ENCODE measurements at places on chromosomes 12 and 14. TPM values are rescaled to one million over a fixed set of nuclear protein-coding genes. Genes with fewer than 3 reads are reported as not detected.

KRT6B gene
- not detected for total RNA-seq

ADCY6 gene
- 37.0 TPM for total RNA-seq

DAO gene
- total RNA-seq: not detected

KLRC2 gene
- total RNA-seq: 0.71 TPM

GLRX5 gene
- total RNA-seq: 35.6 TPM

TMEM233 gene
- total RNA-seq: 0.80 TPM

KDM5A gene
- 101 TPM for total RNA-seq

TCL1A gene
- total RNA-seq: 5.0 TPM

PRIMA1 gene
- total RNA-seq: 0.40 TPM

METAP2 gene
- total RNA-seq: 60.4 TPM

CLEC6A gene
- 0.31 TPM for total RNA-seq

SCN8A gene
- total RNA-seq: 0.77 TPM

EMP1 gene
- total RNA-seq: 67.5 TPM

CCDC38 gene
- total RNA-seq: not detected

BORCS5 gene
- total RNA-seq: 26.8 TPM

CLEC1A gene
- total RNA-seq: 18.7 TPM

GRCh38 chr14:101435546-101435945, 125.7 kb upstream of the DIO3 start:
- H3K27me3 ChIP-seq: no peaks in the 10 kb centered on the region
- no peak overlapping the region for H3K4me3 ChIP-seq
- DNase-seq: no peak

GRCh38 chr14:58299401-58300330, 1.3 kb downstream of the ARID4A start:
- peak overlapping the region; percentile 95 for H3K27ac ChIP-seq
- H3K4me3 ChIP-seq: peak overlapping the region; percentile 99
- DNase-seq: peak; percentile 51
- H3K27me3 ChIP-seq: no peaks in the 10 kb centered on the region

DNA sequence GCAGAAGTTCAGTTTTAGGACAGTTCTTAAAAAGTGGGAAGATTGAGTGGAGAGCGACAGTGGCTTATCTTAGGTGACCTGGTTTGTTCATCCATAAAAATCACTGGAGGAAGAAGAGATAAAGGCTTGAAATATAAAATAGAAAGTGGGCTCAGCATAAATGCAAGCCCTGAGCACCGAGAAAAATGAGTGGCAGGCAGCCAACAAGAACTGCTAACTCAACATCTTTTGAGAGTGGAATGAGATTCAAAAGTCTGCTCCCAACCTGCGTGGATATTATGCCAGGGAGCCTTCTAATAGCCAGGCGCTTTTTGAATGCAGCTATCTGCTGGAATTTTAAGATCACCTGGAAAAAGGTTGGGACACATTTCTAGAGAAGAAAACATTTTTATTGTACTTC, 666.5 kb downstream of the FLRT2 start:
- H3K36me3 ChIP-seq: no peaks in the 10 kb centered on the region
- DNase-seq: peak; percentile 58
- no peaks in the 10 kb centered on the region for H3K4me1 ChIP-seq

- DNase-seq: no peak
- H3K36me3 ChIP-seq: no peaks in the 10 kb centered on the region
- H3K27ac ChIP-seq: no peak overlapping the region
- H3K4me1 ChIP-seq: peaks cover 9% of the 10 kb centered on the region
- no peak overlapping the region for H3K4me3 ChIP-seq
These were observed 6.7 kb downstream of the CCDC88C start for GRCh38 chr14:91410771-91411536.

- no peaks in the 10 kb centered on the region for H3K4me1 ChIP-seq
- no peaks in the 10 kb centered on the region for H3K27me3 ChIP-seq
- no peak overlapping the region for H3K4me3 ChIP-seq
- peak; percentile 34 for DNase-seq
- no peak overlapping the region for H3K27ac ChIP-seq
These were observed 40.2 kb upstream of the OTOGL start for GRCh38 chr12:80059102-80059501.

DNA sequence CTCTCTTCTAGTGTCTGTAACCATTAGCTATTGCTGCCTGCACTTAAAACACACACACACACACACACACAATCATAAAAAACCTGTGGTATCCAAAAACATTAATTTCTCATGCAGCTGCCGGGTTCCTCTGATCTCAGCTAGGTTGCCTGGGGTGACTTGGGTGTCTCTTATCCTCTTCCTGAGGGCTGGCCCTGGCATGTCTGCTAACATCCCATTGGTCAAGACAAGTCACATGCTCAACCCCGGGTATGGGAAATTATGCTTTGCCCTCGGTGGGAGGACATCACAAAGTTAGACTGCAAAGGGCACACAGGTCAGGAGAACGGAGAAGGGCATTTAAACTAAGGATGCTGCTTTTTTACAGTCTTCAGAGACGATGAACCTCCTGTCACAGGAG, 55.7 kb downstream of the TRPV4 start:
- no peak overlapping the region for H3K4me3 ChIP-seq
- H3K27me3 ChIP-seq: no peaks in the 10 kb centered on the region
- H3K27ac ChIP-seq: no peak overlapping the region
- H3K4me1 ChIP-seq: no peaks in the 10 kb centered on the region
- DNase-seq: no peak

- no peaks in the 10 kb centered on the region for H3K27me3 ChIP-seq
- H3K36me3 ChIP-seq: no peaks in the 10 kb centered on the region
- no peak overlapping the region for H3K27ac ChIP-seq
These were observed 143.0 kb upstream of the DDHD1 start for GRCh38 chr14:53295985-53296582.

- H3K27ac ChIP-seq: no peak overlapping the region
- no peaks in the 10 kb centered on the region for H3K27me3 ChIP-seq
- no peak overlapping the region for H3K4me3 ChIP-seq
These were observed 409.2 kb downstream of the IPO8 start for GRCh38 chr12:30286345-30286926.

DNA sequence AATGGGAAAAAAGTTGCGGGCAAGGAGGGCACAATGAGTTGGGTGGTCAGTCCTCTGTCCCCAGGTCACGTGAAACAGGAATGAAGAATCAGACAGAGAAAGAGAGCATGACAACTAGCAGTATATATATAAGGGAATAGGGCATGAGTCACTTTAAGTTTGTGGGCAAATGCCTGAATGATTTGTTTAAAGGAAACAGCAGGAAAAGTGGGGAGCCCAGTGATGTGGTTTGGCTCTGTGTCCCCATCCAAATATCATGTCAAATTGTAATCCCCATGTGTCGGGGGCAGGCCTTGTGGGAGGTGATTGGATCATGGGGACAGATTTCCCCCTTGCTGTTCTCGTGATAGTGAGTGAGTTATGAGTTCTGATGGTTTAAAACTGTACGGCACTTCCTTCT, 195.3 kb upstream of the IGF1 start:
- H3K4me3 ChIP-seq: no peak overlapping the region
- H3K4me1 ChIP-seq: no peaks in the 10 kb centered on the region
- H3K36me3 ChIP-seq: no peaks in the 10 kb centered on the region

DNA sequence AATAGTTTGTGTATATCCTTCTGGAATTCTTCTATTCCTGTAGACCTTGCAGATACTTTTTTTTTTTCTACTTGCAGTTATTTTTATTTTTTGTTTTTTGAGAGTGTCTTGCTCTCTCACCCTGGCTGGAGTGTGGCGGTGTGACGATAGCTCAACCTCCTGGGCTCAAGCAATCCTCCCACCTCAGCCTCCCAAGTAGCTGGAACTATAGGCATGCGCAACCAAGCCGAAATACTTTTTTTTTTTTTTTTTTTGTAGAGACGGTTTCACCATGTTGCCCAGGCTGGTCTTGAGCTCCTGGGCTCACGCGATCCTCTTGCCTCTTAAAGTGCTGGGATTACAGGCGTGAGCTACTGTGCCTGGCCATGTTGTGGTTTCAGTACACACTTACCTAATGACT, 10.0 kb downstream of the TULP3 start:
- no peak for DNase-seq
- H3K27me3 ChIP-seq: no peaks in the 10 kb centered on the region
- H3K27ac ChIP-seq: no peak overlapping the region
- no peak overlapping the region for H3K4me3 ChIP-seq
- peaks cover 5% of the 10 kb centered on the region for H3K4me1 ChIP-seq
- no peaks in the 10 kb centered on the region for H3K36me3 ChIP-seq

DNA sequence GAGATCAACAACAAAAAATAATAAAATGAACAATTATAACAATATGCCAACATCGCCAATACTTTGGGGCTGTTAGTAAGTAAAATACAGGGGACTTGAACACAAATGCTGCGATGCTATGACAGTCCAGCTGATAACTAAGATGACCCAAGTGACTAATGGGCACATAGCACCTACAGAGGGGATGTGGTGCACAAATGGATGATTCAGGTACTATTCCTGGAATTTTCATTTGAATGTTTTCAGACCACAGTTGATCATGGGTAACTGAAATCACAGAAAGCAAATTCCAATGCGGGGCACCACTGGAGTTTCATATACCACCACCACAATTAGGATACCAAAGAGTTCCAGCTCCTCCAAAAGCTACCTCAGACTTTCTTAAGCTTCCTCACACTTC, 82.9 kb downstream of the RCOR1 start:
- no peak overlapping the region for H3K4me3 ChIP-seq
- no peaks in the 10 kb centered on the region for H3K36me3 ChIP-seq
- DNase-seq: no peak

GRCh38 chr12:2172491-2173214, 119.9 kb downstream of the CACNA1C start:
- H3K4me3 ChIP-seq: no peak overlapping the region
- peak; percentile 34 for DNase-seq
- peaks cover 3% of the 10 kb centered on the region for H3K27me3 ChIP-seq
- no peak overlapping the region for H3K27ac ChIP-seq
- peaks cover 15% of the 10 kb centered on the region for H3K4me1 ChIP-seq
- no peaks in the 10 kb centered on the region for H3K36me3 ChIP-seq

- DNase-seq: peak; percentile 57
- peak overlapping the region; percentile 55 for H3K27ac ChIP-seq
- H3K4me1 ChIP-seq: no peaks in the 10 kb centered on the region
- H3K27me3 ChIP-seq: no peaks in the 10 kb centered on the region
- no peak overlapping the region for H3K4me3 ChIP-seq
These were observed 670.3 kb upstream of the TBX3 start for GRCh38 chr12:115354007-115354890.

GRCh38 chr14:62247266-62247665, 485.0 kb downstream of the SNAPC1 start:
- H3K36me3 ChIP-seq: no peaks in the 10 kb centered on the region
- no peak for DNase-seq

- no peaks in the 10 kb centered on the region for H3K4me1 ChIP-seq
- H3K27ac ChIP-seq: no peak overlapping the region
- H3K4me3 ChIP-seq: no peak overlapping the region
These were observed 11.0 kb downstream of the MYRFL start for GRCh38 chr12:69836015-69836414.

DNA sequence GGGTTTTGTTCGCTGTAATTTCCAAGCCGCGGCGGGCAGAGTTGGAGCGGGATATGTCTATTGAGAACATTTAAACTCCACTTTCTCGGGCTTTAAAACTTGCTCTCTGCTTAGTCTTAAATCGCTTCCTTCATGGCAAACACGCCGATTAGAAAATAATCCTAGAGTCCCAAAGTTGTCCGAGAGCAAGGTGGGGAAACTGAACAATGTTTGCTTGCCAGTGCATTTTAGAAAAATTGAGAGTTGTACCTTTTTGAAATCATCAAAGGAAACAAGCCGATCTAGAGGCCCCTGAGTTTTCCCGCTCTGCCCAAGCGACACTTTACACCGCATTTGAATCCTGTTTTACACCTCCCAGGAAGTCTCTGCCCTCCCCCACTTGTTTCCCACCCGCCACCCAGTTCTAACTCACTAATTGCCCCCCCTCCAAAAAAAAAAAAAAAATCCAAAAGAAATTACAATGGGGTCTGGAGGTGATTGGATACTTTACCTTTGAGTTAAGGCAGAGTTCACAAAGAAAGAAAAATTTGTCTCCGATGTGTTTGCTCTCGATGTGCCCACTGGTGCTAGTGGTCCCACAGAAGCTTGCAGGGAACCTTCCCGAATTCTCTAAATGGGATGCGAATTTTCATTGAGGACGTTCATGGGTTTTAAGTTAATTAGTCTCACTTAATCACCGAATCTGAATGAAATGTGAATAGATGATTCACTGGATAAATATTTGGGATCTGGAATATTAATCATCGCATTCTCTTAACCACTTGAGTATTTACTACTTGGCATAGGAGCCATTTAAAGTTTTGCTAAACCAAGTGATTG, 2.3 kb downstream of the HMGA2 start:
- H3K4me1 ChIP-seq: peaks cover 15% of the 10 kb centered on the region
- no peaks in the 10 kb centered on the region for H3K36me3 ChIP-seq
- H3K27me3 ChIP-seq: no peaks in the 10 kb centered on the region
- no peak overlapping the region for H3K27ac ChIP-seq
- peak; percentile 37 for DNase-seq
- H3K4me3 ChIP-seq: no peak overlapping the region

DNA sequence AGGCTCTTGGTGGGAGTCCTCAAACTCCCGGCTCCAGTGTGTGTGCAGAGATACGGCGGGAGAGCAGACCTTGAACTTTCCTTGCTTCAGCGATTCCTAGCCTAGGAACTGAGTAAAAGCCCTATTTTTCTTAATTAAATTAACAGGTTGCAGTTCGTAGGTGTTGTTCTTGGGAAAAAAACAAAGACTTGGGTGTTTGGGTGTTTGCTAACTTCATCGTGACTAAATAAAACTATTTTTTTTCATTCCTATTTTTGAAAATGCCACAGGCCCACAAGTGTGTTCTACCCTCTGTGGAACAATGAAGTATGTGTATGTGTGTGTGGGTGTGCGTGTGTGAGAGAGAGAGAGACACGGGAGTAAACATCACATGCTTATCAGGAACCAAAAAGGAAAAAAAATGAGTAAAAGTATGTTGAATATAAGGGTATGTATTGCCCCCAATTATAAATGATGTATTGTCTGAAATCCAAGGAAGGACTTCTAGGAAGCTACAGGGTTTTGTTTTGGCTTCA, 651 bp downstream of the TMEM117 start:
- H3K27ac ChIP-seq: peak overlapping the region; percentile 99
- H3K4me1 ChIP-seq: peaks cover 2% of the 10 kb centered on the region
- no peak for DNase-seq
- H3K27me3 ChIP-seq: no peaks in the 10 kb centered on the region

- no peak for DNase-seq
- no peaks in the 10 kb centered on the region for H3K27me3 ChIP-seq
- no peaks in the 10 kb centered on the region for H3K36me3 ChIP-seq
- no peaks in the 10 kb centered on the region for H3K4me1 ChIP-seq
- no peak overlapping the region for H3K4me3 ChIP-seq
These were observed 65.9 kb downstream of the CMKLR1 start for GRCh38 chr12:108273217-108273616.

All from lung (tissue), 17 donors.